ENCODE measurements at places on chromosomes 2 and 18. TPM values are rescaled to one million over a fixed set of nuclear protein-coding genes. Genes with fewer than 3 reads are reported as not detected.

DNA sequence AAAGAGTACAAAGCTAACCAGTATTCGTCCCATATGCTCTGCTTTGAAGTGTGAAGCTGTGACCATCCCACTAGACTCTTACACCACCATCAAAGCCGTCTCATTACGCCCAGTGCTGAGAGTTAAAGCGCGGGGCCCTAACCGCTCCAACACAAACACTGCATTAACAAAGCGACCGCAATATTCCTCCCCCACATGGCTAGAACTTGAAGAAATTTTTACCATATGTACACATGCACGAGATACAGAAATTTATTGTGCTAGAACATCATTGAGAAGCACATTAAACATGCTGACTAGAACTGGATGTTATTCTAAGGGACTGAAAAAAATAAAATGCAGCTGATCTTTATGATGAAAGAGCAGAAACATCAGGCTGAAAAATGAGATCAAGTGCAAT is 20.5 kb downstream of the FTCDNL1 start:
- H3K27me3 ChIP-seq: no peaks in the 10 kb centered on the region
- no peaks in the 10 kb centered on the region for H3K36me3 ChIP-seq
- H3K27ac ChIP-seq: no peak overlapping the region

GRCh38 chr18:6414723-6415417 is at the start of gene L3MBTL4:
Gene L3MBTL4, minus strand, starts transcription at chr18:6414911. Its CDS starts 103,286 bp downstream, at chr18:6311625.
- DNase-seq: peak; percentile 58
- H3K36me3 ChIP-seq: no peaks in the 10 kb centered on the region
- peak within 1 kb of the TSS; percentile 96 for H3K4me3 ChIP-seq
- H3K4me1 ChIP-seq: peaks cover 7% of the 10 kb centered on the region

- no peak overlapping the region for H3K4me3 ChIP-seq
- no peaks in the 10 kb centered on the region for H3K27me3 ChIP-seq
- H3K36me3 ChIP-seq: no peaks in the 10 kb centered on the region
- DNase-seq: no peak
- H3K27ac ChIP-seq: no peak overlapping the region
- no peaks in the 10 kb centered on the region for H3K4me1 ChIP-seq
Measured at GRCh38 chr2:222813177-222813843, 47.5 kb upstream of the ACSL3 start.

GRCh38 chr2:224517963-224518362 is 67.2 kb downstream of the CUL3 start:
- H3K4me1 ChIP-seq: peaks cover 42% of the 10 kb centered on the region
- H3K27ac ChIP-seq: no peak overlapping the region
- H3K4me3 ChIP-seq: no peak overlapping the region
- no peaks in the 10 kb centered on the region for H3K27me3 ChIP-seq

HRH4 gene
- total RNA-seq: not detected

- no peak overlapping the region for H3K4me3 ChIP-seq
- no peak for DNase-seq
- H3K4me1 ChIP-seq: peaks cover 9% of the 10 kb centered on the region
- no peaks in the 10 kb centered on the region for H3K36me3 ChIP-seq
- H3K27ac ChIP-seq: no peak overlapping the region
Measured at GRCh38 chr18:2587788-2588187, 16.4 kb downstream of the NDC80 start.

- H3K4me3 ChIP-seq: no peak overlapping the region
- H3K27me3 ChIP-seq: no peaks in the 10 kb centered on the region
- H3K4me1 ChIP-seq: no peaks in the 10 kb centered on the region
- no peak for DNase-seq
- no peak overlapping the region for H3K27ac ChIP-seq
Measured at GRCh38 chr2:238496756-238497609, 70.3 kb downstream of the ASB1 start.
